ENCODE measurements at places on chromosomes 5 and 9.

- DNase-seq: peak; percentile 59
Measured at GRCh38 chr9:129549684-129550083, 71.2 kb downstream of the C9orf50 start.

GRCh38 chr9:121741228-121741918 is 89.9 kb downstream of the DAB2IP start:
- DNase-seq: no peak

DNA sequence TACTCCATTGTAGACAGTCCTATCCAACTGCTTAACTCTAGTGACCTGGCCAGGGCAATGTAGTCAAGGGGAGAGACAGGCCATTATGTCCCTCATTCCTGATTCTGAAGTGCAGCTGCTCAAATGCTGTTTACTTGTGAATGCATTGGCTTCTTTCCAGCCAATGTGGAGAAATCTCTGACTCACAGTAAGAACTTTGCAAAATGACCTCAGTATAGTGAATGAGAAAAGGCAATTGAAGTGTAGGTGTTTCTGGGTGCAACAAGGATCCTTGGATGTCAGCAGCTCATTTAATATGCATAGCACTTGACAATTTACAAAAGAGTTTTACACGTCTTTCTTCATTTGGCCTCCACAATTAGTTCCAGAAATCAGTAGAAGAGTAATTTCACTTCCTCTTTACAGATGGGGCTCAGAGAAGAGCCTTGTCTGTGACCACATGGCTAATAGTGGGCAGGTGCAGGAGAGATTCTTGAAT is 367.2 kb downstream of the OSTF1 start:
- peak; percentile 46 for DNase-seq

DNA sequence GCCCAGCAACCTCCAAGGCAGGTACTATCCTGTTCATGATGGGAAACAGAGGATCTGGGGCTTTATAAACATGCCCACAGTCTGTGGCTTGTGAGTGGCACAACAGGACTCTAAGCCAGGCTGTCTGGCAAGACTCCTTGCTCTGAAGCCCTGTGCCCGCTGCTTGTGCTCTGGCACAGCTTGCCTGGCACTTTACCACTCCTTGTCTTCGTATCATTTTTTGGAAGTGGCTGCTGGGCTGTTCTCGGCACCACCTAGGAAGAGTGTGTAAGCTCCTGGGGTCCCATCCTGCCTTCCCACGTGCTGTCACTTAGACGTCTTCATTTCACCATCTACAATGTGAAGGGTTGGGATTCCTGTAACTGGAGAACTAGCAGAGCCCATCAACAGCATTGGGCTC is 59.3 kb upstream of the GLRX start:
- no peak for DNase-seq

- DNase-seq: peak; percentile 18
Measured at GRCh38 chr9:81335879-81336421, 353.4 kb downstream of the TLE1 start.

DNA sequence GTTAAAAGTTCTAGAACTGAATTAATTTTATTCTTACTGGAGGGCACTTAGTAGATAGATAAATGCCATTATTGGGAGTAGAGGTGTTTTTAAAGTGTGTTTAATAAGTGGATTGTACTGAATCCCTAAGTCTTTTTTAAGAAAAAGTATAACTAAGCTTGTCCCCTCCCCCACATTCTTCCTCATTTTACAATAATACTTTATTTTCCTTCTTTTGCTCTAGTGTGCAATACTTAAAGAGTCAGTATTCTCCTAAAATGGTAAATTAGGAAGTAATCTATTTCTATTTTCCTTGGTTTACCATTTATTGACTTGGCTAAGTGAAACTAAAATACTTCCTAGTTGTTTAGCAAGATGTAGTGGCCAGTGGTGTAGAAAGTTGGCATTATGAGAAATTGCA is 11.6 kb downstream of the UBLCP1 start:
- DNase-seq: no peak

GRCh38 chr9:18319918-18320445 is 154.0 kb upstream of the ADAMTSL1 start:
- DNase-seq: no peak

GRCh38 chr5:118017536-118017935 is 970.8 kb downstream of the DTWD2 start:
- DNase-seq: no peak

DNA sequence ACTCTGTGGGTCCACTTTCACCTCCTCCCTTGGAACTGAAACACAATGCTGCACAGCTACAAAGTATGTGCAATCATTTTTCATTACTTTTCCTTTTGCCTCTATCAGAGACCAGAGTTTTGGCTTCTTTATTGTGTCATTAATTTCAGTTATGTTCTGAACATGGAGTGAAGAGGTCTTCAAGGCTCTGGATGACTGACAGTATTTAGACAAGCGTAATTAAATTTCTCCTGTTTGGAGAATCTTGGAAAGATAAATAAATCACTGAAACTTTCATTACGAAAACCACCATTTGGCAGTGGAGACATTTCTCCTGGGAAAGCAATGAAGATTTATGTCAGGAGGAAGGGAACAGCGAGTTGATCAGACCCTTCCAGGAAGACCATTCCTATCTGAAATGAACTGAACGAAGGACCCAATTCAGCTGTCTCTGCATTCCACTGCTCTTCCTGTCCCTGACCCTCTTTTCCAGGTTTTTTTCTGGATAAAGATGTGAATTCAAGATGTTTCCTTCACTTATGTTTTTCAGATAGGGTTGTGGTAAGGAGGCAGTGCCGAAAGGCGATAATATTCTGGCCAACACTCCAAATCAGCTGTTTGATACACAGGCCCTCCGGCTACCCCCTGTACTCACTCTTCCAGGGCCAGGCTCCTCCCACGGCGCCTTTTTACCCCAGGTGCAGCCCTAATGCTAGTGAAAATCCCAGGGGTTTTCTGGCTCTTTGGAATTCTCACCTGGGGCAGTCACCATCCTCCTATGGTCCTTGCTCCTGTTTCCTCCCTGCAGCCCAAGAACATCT is 77.2 kb upstream of the OSMR start:
- no peak for DNase-seq

All from uterus (tissue), 4 donors.